ENCODE measurements at places on chromosomes 12 and 14.

DNA sequence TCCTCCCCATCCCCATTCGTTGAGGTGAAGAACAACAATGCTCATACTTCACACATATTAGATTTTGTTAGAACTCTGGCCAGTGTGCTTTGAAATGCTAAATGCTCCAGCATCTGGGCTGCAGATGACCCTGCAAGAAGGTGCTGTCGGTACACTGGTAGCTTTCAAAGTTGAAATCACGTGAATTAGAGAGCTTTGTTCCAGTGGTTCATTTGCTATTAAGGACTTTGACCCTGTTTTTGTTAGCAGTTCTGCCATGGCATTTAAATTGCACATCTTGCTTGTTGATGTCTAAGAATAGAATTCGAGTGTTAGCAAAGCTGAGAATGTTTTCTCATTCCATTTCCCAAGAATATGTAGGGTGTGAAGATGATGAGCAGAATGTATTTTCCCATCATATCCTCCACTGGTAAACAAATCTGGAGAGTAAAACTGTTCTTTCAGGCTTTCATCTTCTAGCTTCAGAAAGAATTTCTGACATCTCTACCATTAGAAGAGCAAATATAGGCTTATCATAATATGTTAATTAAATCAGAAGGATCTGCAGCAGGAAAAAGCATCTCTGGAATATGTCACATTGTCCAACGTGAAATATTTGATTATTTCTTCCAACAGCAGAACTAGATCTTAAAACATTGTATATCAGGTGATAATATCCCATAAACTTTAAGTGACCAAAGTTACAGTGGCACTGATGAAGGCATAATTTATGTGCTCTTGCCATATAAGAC, 98.8 kb upstream of the PDE3A start:
- no peak for DNase-seq

DNA sequence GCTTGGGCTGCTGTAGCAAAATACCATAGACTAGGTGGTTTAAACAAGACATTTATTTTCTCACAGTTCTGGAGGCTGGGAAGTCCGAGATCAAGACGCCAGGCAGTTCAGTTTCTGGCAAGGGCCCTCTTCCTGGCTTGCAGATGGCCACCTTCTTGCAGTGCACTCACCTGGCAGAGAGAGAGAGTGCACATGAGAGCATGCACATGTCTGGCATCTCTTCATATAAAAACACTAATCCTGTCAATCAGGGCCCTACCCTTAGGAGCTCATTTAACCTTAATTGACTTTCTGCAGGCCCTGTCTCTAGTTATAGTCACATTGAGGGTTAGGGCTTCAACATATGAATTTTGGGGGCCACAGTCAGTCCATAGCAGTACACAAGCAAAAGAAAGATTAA, 12.4 kb upstream of the EVL start:
- no peak for DNase-seq

DNA sequence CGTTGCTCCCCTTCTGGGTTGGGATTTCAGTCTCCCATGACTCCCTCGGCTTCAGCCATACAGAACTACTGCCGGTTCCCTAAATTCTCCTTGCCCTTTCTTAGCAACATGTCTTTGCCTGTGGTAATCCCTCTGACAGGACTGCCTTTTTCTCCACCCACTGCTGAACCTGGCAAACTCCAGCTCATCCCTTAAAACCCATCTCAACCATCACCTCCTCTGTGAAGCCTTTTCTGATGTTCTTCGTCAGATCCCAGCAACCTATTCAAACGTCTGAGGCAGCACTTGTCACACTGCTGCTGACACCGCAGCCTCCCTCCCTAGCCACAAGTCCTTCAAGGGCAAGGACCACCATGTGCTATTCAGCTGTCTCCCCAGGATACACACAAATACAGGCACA, 10.2 kb upstream of the SMUG1 start:
- no peak for DNase-seq

DNA sequence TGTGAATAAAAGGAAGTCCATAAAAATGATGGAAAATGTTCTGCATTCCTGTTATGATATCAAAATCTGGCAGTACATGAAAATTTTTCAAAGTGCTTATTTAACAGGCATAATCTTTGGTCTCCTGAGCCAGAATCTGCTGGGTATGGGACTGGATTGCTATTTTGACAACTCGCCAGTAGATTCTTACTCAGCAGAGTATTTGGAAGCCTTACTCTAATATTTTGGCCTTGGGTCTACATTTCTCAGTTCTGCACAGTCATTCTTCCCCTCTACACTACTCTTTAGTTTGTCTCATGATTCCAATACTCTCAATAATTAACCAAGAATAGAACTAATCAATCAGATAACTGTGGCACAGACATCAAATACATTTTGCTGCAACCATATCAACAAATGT, 1.1 kb upstream of the SLCO1B1 start:
- no peak for DNase-seq

DNA sequence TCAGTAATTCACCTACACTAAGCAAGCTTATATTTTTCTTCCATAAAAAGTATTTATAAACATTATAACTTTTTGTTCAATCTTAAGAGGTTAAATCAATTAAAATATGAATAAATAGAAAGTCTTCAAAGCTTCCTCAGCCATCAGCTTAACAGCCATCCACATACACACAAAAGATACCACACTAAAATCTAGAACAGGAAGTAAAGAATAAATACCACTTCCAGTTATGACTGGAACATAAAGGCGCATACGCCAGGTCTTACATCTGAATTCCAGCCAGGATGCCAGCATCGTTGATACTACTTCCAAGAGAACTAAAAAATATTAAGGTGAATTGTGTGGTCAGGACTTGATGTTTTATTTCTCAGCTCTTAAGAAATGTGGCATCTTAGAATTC, 17.0 kb downstream of the SIX1 start:
- DNase-seq: no peak

DNA sequence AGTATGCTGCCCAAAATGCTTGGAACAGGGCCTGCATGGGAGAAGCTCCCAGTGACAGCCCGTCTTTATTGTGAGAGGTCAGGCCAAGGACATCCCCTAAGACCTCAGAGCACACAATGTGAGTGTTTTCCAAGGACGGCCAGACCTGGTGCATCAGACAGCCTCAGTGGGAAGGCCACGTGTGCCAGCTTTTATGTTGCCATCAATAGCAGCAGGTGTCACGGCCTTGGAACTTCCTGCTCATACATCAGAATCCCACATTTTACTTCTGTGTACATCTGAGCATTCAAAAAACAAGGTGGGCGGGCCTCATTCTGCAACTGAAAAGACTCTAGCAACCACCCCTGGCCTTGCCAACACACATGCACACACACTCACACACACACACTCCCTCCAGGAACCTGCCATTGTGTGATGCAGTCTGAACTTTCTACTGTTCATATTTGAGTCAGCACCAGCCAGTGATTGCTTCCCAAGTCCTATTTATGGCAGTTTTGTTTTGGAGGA, 753.1 kb upstream of the TBX3 start:
- DNase-seq: no peak

DNA sequence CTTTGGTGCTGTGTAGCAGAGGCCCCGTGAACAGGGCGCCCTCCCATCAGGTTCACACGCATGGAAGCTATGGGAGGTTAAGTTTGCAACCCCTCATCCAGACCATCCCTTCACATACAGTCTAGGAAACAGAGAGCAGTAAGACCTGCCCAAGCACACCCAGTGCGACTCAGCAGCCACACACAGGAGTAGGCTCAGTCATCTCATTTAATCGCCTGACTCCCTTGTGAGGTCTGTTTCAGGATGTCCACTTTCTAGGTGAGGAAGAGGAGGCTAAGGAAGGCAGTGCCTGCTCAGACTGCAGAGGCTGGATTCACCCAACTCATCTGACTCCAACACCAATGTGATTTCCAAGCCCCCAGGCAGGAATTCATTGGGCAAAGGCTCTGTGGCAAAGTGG, 11.9 kb downstream of the BDKRB1 start:
- DNase-seq: no peak

- no peak for DNase-seq
Measured at GRCh38 chr12:51636581-51636980, 45.5 kb downstream of the SCN8A start.

GRCh38 chr12:126182619-126183236, 1117.5 kb downstream of the AACS start:
- DNase-seq: no peak

- DNase-seq: no peak
Measured at GRCh38 chr12:130709971-130710732, 5.9 kb downstream of the RIMBP2 start.

DNA sequence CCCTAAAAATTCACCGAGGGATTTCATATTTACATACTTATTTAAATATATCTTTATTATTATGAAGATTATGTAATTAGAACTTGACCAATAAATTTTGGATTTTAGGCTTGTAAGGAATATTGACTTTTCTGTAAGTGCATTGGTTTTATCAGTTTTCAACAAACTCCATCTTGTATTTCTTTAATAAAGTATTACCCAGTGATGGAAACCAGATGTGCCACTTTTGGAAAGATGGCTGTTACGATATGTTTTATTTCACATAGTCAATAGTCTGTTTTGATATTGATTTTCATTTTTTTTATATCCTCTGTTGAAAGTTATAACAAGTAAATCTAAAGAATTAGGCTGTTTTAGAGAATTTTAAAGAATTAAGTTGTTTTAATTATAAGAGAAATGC, 1.8 kb downstream of the MON2 start:
- no peak for DNase-seq

GRCh38 chr12:6324936-6325750, 14.7 kb downstream of the PLEKHG6 start:
- no peak for DNase-seq

GRCh38 chr14:104370256-104370870, 209.2 kb upstream of the C14orf180 start:
- no peak for DNase-seq

- DNase-seq: no peak
Measured at GRCh38 chr14:96478119-96478518, 24.1 kb upstream of the PAPOLA start.

DNA sequence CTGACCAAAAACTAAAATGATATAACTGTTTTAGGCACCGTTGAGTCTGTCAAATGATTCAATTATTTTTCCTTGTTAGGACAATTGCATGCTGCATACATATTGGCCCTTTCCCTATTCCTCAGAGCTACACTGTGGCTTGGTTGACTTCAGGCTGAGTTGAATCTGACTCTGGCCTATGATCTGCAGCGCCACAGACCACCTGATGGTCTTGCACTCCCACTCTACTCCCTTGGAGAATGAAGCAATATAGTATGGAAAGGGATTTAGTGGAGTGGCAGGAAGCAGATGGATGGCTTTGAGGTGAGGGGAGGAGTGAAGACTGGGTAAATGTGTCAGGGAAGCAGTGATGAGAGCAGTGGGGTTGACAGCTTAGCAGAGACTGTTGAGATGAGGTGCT, 579.0 kb upstream of the STXBP6 start:
- DNase-seq: no peak

- no peak for DNase-seq
Measured at GRCh38 chr14:88340357-88340756, 17.3 kb upstream of the KCNK10 start.

GRCh38 chr12:54131641-54132280, 57.0 kb downstream of the SMUG1 start:
- no peak for DNase-seq

DNA sequence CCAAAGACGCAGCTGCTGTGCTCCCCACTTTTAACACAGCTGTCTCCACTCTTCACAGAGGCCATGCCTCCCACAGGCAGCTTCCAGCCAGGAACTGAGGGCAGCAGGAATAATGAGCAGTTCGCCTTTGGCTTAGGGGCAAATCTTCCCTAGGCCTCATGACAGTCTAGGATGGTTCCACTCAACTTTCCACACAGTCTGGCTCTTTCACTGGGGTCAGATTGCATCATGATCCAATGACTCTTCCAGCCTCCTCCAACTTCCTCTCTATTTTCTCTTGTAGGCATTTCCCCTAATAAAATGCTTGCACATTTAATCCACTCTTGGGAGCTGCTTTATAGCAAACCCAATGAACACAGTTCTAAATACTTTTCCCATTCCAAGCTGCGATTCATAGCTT, 271.6 kb upstream of the ATP2B1 start:
- no peak for DNase-seq

- no peak for DNase-seq
Measured at GRCh38 chr12:125166041-125166440, 100.8 kb downstream of the AACS start.

GRCh38 chr12:57226588-57227314, 2.8 kb upstream of the SHMT2 start:
- DNase-seq: peak; percentile 59

DNA sequence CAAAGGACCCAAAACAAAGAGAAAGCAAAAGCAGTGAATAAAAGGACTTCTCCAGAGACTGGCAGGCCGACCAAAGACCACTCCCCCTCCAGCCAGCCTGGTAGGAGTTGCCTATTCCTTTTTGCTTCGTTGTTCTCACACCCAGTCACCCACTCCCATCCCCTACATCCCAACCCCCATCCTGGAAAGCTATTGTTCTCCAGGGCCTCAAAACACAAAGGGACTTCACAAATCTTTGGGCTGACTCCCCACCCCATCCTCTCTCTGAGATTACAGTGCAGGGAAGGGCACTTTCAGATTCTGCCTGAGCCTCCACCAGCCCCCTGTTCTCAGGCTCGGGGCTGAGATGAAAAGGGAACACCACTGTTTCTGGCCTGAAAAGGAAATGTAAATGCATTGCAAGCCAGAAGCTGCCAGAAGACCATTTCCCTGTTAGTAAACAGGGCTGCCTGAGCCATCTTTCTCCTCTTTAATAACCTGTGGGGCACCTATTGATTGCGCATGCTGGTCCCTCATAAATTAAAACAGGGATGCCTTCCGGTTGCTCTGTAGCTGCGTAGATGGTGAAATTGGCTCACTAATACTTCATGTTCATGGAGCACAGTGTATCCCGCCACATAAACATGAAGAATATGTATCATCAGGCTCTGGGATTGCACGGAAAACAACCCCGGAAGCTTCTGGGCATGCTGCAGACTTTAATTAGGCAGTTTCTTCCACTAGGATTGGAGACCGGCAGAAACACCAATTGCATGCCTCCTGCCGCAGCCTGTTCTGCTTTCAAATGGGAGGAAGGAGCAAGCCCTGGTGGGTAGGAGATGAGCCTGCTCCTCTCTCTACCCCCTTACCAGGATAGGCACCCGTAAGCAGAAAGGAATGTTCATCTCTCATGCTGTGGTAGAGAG, 130.3 kb upstream of the FUT8 start:
- DNase-seq: no peak
